ENCODE measurements at places on chromosomes 4 and X.
A peak's percentile ranks its signal among the peaks of the same experiment; 100 is the strongest.

- DNase-seq, result no peak
These were observed at the start of gene NMU for GRCh38 chr4:55635741-55636655. TSS of gene NMU (minus strand) at chr4:55636298. CDS start at chr4:55636192, 106 bp downstream.

DNA sequence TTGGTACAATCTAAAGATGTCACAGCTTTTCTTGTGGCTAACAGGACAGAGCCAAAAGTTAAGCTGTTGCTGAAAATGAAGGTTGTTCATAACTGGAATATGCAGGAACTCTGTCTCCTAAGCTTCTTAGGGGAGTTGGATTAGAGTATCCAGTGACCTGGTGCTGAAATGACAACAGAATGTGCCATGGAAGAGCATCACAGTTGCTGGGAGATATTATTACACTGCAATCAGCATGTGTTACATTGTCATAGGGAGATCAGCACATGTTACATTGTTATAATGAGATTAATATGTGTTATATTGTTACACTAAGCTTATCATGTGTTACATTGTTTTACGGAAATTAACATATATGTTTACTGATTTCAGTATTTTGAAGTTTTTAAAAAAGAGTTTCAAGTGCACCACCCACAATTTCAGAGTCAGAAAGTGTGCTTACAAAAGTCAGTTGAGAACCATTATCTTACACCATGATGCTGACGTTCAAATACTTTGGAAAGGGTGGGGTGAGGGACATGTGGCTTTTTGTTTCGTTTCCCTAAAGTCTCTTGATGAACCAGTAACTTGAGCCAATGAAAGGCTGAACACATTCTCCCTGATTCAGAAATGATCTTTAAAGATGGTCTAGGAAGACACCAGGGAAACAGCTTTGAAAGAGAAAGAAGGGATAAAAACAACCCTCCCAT lies 113.4 kb downstream of the DRD5 start:
- DNase-seq, result no peak

DNA sequence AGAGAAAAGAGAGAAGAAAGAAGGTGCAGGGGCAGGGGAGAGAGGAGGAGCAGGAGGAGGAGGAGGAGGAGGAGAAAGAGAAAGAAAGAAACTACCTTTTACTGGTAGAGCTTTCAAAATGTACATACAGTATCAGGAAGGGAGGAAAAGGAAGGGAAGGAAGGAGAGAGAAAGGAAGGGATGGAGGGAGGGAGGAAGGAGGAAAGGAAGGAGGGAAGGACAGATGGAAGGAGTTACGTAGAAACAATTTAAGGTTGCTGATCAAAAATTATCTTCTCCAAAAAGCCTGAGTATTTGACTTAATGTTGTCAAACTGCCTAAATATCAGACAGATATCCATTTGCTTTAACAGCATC lies 13.4 kb downstream of the TBC1D9 start:
- no peak for DNase-seq

DNA sequence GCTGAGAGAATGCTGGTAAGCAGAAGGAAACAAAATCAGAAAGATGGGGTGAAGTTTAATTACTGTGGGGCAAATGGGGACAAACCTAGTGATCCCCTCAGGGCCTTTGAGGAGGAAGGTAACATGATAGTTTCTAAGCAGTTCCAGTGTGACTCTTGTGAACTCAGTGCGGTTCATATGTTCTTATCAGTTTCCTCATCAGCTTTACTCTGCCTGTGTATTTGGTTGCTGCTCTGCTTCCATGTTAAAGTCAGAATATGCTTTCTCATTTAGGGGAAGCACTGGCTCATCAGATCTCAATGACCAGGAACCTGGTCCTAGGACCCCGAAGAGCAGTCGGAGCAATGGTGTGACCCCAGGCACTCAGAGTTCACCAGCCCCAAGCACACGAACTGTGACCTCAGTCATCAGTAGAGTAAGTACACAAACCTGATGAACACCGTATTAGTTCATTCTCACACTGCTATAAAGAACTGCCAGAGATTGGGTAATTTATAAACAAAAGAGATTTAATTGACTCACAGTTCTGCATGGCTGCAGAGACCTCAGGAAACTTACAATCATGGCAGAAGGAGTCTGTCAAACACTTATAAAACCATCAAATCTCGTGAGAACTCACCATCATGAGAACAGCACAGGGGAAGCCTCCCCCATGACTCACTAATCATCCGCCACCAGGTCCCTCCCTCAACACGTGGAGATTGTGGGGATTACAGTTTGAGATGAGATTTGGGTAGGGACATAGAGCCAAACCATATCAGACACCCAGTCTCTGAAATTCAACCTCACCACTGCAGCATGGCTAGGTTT lies 83.0 kb downstream of the SYTL5 start:
- no peak for DNase-seq

- DNase-seq, result no peak
These were observed 173.8 kb downstream of the MSN start for GRCh38 chrX:65841263-65841662.

- DNase-seq, result no peak
These were observed 205.1 kb downstream of the PPP3CA start for GRCh38 chr4:101142259-101142658.

DNA sequence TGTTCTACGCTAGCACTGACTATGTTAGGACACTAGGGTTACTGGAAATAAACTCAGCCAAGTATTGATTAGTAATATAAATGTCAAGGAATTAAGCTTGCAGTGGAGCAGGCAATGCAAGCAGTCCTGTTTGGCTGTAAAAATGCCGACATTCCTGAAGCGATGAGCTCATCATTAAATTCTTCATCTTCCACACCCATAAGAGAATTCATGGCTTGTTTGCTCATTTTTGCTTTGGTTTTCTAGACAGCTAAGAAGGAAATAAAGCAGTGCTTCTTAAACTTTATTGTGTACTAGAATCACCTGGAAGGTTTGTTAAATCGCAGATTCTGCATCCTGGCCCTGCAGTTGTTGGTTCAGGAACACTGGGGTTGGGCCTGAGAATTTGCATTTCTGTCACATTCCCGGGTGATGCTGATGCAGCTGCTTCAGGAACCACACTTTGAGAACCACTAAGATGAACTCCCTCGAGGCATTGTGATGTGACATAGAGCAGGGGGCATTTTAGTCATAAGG lies 17.8 kb downstream of the ANXA3 start:
- DNase-seq, result peak; percentile 55
